ENCODE measurements at places on chromosomes 2 and 18. TPM values are rescaled to one million over a fixed set of nuclear protein-coding genes. Genes with fewer than 3 reads are reported as not detected.

DNA sequence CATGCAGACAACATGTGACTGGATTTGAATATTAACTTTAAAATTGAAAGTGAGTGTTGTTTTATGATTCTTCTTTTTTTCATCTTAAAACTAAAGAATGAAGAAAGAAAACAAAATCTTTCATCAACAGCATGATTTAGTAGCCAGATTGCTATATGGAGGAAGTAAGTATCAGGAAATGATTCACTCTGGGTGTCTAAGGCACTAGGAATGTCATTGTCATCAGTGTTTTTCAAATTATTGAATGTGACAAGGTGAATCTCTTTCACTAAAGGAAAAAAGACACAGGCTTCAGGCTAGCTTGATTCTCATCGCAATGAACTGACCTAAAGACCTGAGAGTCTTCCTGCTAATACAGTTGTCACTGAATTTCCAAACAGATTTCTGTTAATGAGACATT lies 430.1 kb downstream of the FBXO15 start:
- DNase-seq: no peak

- DNase-seq: peak; percentile 52
Observed at GRCh38 chr2:168118733-168119514, 128.5 kb downstream of the STK39 start.

DNA sequence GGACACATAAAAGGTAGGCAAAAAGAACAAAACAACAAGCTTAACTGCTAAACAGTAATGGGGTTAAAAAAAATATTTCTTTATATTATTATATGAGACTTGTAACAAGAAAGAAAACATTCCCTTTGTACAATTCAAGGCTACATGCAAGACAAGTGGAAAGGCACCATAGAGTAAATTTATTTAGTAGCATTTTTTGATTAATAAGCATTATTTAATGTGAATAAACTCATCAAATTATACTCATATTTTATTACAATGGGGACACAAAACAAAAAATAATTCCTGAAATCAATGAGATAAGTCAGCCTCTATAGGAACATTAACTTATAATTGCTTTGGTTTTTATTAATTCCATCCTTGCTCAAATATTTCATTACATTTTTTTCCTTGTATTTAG lies 809.2 kb downstream of the ERBB4 start:
- DNase-seq: no peak

GRCh38 chr18:22322243-22322691 lies 95.4 kb downstream of the CTAGE1 start:
- no peak for DNase-seq

DNA sequence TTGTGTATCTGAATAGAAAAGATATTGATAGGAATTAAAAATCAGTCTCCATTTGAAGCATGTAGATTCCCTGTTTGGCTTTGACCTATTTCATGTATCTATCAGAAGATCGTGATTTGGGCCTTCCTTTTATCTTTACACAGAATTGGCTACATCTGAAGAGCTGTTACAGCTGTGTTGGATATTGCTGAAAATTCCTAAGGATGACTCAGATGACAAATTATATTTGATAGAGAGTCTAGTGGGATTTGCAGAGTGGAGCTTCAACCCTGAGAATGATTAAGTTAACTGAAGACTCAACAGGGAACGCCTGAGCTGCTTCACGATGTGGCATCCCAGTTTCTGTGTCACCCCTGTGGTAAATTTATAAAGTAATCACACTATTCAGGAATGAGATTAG lies 4.9 kb upstream of the COL3A1 start:
- DNase-seq: no peak

DNA sequence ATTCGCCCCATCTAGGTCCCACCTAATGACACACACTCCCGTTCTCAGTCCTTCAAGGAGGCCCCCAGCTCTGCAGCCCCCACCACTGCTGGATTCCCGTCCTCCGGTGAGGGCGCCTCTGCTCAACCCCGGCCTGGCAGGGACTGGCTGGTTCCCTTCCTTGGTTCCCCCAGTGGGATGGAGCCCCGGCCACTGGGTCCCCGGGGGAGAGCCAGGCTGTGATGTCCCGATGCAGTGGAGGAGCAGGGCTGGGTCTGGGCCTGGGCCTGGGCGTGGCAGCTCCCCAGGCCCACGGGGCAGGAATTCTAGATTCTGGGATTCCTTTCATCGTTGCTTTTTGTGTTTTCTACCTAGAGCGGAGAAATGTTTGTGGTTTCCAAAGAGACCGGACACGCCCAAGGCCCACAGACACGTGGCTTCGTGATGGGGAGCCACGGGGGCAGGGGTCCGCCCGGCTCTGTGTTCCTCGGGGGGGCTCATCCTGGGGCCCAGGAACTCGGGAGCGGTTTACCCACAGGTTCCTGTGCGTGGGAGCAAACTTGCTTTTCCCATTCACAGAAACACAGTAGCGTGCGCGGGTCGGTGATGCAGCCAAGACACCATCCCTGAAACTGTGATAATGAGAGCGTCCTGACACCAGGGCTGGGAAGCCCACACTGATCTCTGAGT lies 67.0 kb downstream of the SLC66A2 start:
- no peak for DNase-seq

- no peak for DNase-seq
Observed at GRCh38 chr2:215110918-215111317, 27.5 kb downstream of the ABCA12 start.

DNA sequence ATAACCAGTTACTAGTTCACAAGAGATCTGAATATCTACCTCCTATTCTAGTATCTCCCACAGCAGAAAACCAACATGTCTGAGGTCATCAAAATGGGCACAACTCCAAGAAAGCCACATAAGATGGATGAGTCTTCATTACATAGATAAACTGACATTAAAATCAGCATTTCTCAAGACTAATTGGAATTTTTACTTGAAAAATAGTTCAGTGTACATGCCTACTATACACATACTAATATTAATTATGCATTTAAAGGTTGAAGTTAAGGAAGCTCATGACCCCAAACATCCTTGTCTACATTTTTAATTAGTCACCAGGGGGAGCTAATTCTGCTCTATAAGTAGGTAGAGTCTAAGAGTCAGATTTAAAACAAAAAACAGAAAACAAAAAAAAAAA lies 41.9 kb downstream of the ZNF521 start:
- peak; percentile 50 for DNase-seq

GRCh38 chr2:30267161-30267975 lies 36.0 kb downstream of the LBH start:
- no peak for DNase-seq

DNA sequence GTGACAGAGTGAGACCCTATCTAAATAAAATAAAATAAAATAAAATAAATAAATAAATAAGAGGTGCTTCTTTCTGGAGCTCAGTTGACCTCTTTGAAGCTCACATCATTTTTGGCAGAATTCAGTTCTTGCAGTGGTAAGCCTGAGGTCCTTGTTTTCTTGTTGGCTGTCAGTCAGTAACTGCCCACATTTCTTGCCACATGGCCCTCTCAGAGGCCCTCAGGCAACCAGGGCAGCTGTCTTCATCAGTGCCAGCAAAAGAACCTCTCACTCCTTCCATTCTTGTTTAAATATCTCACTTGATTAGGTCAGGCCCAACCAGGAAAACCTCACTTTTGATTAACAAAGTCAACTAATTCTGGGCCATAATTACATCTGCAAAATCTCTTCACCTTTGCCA lies 53.2 kb downstream of the RAPGEF4 start:
- DNase-seq: no peak

- no peak for DNase-seq
Observed at GRCh38 chr18:41977233-41977632, 22.2 kb downstream of the PIK3C3 start.

- DNase-seq: peak; percentile 42
Observed at GRCh38 chr2:189798312-189799029, 14.2 kb downstream of the PMS1 start.

DNA sequence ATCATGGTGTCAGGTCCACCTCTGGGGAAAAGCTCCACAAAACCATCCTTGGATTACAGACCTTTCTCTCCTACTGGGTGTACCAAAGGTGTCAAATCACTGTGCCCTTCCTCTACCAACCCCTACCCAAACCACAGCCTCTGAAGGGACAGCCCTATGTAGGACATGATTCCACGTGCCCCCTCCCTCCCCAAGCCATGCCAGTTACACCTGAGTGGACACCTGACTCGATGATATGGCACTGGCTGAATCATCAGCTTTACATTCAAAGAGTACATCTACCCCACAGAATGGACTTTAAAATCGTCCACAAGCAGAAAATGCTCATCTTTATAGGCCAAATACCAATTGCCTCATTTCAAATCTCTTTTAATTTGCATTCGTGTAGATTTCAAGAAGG lies 26.0 kb downstream of the TRABD2A start:
- no peak for DNase-seq

GRCh38 chr18:57466307-57466706 lies 31.1 kb downstream of the ONECUT2 start:
- DNase-seq: peak; percentile 54

- peak; percentile 34 for DNase-seq
Observed at GRCh38 chr18:33560686-33561370, 17.2 kb upstream of the ASXL3 start.

- DNase-seq: no peak
Observed at GRCh38 chr2:187497858-187498463, 49.9 kb upstream of the CALCRL start.

GRCh38 chr2:189954989-189955388 lies 107.5 kb downstream of the MSTN start:
- DNase-seq: peak; percentile 29

DNA sequence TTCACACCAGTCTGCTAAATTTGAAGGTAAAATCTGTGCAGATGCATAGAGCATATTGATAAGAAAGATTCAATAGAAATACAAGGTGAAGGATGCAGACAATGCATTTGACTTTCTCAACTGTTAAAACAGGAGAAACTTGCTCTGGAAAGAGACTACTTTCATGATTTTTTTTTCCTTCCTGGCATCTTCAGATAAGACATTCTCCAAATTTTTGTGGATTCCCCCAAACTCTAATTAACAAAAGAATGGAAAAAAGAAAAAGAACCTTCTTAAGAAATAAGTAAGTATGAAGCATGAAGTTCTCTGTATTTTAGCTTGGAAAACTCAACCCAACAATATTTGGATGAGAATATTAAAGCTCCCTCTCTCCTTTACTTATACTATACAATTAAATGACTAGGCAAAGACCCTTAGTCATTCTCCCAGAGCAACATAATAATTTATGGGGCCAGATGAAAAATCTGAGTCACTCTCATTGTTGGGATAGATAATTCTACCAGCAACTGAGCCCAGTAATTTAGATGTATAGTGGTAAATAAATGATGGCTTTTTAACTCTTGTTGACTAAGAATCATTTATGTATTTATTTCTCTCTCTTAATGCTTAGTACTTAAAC lies 298.7 kb upstream of the COL3A1 start:
- DNase-seq: no peak

- no peak for DNase-seq
Observed at GRCh38 chr18:35750929-35751328, 169.4 kb downstream of the GALNT1 start.

GRCh38 chr2:181243319-181243718 lies 213.9 kb upstream of the ITGA4 start:
- DNase-seq: no peak

CDH20 gene
- not detected for total RNA-seq

FAM210A gene
- 11.4 TPM for total RNA-seq

CRYGC gene
- not detected for total RNA-seq

GAL3ST2 gene
- total RNA-seq: not detected

EFHD1 gene
- total RNA-seq: 3.7 TPM

CD8B2 gene
- total RNA-seq: not detected

DSC2 gene
- 0.48 TPM for total RNA-seq

GKN1 gene
- total RNA-seq: not detected

ABCG5 gene
- not detected for total RNA-seq

PPP1R1C gene
- 3.3 TPM for total RNA-seq

ALPP gene
- 1.5 TPM for total RNA-seq

LYPD6B gene
- 112 TPM for total RNA-seq

ARHGEF33 gene
- not detected for total RNA-seq

CREB1 gene
- total RNA-seq: 37.9 TPM

RAB12 gene
- total RNA-seq: 71.5 TPM

Measured in H4 (cell line).